ENCODE measurements at places on chromosomes 13 and 19.

- DNase-seq = no peak
Observed at GRCh38 chr19:17739121-17739875, 12.0 kb upstream of the FCHO1 start.

DNA sequence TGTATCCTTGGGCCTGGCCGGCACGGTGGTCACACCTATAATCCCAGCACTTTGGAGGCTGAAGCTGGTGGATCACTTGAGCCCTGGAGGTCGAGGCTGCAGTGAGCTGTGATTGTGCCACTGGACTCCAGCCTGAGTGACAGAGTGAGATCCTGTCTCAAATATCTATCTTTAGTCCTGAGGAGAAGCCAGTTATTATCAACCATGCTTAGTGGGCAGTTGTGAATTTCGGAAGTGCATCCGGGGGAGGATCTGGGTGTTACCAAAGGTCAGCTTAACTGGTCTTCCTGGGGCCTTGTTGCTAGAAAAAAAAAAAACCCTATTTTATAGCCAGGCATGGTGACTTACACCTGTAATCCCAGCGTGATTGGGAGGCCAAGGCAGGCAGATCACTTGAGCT, 9.6 kb downstream of the DHDH start:
- no peak for DNase-seq

- no peak for DNase-seq
Observed at GRCh38 chr13:60028021-60028420, 135.7 kb downstream of the DIAPH3 start.

- no peak for DNase-seq
Observed at GRCh38 chr13:71803066-71803465, 63.9 kb downstream of the DACH1 start.

All from stimulated activated effector memory CD8-positive, alpha-beta T cell treated with anti-CD3 and anti-CD28 coated beads, Interleukin-12 subunit alpha, Interleukin-12 subunit beta, amount 100 ng/mL, for 72 hours (primary cell).